ENCODE measurements at places on chromosomes 7 and 10.

- DNase-seq, result no peak
Measured at GRCh38 chr10:73771722-73772280, 10.0 kb upstream of the CHCHD1 start.

GRCh38 chr10:17578603-17579002, 38.6 kb downstream of the HACD1 start:
- no peak for DNase-seq

- no peak for DNase-seq
Measured at GRCh38 chr7:25928549-25929330, 223.3 kb upstream of the NFE2L3 start.

GRCh38 chr10:118662228-118663035, 67.0 kb upstream of the PRLHR start:
- no peak for DNase-seq

DNA sequence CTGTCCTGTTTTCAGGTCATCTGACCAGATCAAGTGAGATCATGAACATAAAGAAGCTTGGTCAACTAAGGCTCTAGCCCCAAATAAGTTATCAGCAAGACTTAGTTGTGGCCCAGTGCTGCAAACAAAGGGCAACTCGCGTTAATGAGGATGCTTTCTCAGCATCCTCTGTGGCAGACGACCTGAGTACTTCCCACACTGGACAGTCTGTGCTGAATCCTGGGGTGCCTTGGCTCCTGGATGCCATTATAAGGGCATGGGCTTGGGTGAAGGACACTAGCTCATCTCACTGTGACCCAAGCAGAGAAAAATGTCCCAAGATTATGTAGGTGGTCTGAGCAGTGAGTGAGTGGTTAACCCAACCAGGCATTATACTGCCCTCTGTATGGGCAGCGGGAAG, 13.9 kb downstream of the CPA5 start:
- DNase-seq, result no peak

DNA sequence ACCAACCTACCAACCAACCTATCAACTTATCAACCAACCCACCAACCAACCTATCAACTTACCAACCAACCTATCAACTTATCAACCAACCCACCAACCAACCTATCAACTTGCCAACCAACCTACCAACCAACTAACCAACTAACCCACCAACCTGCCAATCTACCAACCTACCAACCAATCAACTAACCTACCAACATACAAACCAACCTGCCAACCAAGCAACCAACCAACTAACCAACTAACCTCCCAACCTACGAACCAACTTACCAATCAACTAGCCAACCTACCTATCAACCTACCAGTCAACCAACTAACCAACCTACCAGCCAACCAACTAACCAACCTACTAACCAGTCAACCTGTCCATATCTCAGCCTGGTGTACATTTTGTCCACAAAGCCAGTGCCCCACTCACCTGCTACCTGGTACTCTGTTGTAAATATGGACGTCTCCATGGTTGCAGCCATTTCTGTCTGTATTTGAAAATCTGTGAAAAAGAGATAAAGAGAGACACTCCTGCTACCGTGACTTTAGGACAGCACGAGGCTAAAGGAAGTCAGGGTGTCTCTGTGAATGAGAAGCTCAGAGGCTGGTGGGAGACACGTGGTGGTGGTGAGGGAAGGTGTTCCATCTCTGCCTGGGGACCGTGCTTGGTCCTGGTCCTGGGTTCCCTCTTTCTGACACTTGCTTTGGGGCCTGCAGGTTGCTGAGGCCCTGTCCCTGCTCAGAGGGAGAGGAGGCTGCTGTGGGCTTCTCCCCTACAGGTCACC, 41.9 kb upstream of the IL15RA start:
- no peak for DNase-seq

DNA sequence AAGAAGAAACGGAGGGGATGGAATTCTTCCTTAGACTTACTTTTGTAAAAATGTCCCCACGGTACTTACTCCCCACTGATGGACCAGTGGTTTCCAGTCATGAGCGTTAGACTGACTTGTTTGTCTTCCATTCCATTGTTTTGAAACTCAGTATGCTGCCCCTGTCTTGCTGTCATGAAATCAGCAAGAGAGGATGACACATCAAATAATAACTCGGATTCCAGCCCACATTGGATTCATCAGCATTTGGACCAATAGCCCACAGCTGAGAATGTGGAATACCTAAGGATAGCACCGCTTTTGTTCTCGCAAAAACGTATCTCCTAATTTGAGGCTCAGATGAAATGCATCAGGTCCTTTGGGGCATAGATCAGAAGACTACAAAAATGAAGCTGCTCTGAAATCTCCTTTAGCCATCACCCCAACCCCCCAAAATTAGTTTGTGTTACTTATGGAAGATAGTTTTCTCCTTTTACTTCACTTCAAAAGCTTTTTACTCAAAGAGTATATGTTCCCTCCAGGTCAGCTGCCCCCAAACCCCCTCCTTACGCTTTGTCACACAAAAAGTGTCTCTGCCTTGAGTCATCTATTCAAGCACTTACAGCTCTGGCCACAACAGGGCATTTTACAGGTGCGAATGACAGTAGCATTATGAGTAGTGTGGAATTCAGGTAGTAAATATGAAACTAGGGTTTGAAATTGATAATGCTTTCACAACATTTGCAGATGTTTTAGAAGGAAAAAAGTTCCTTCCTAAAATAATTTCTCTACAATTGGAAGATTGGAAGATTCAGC, 158.7 kb upstream of the LANCL2 start:
- DNase-seq, result peak; percentile 29

DNA sequence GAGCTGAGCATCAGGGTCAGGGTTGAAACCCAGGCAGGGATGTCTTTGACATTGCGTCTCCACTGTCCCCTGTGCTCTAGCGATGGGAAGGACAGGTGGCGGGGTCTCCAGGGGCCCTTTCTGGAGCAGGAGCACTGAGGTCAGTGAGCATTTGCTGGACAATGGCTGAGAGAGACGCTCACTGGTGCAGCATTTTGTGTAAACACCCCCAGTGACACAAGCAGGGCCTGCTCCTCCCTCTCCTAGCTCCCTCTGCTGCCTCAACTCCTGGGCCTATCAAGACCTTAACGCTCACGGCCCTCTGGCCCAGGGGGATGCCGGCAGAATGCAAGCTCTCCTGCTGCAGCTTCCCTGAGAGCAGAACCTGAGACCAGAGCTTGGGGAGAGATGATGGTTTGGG, 17.4 kb upstream of the INMT start:
- DNase-seq, result no peak

GRCh38 chr7:72413886-72414285, 1.7 kb upstream of the CALN1 start:
- DNase-seq, result no peak
